Stromal cell of bone marrow (primary cell): ENCODE measurements at places on chromosomes 2 and 18.

GRCh38 chr2:36486521-36487044 lies 111.4 kb downstream of the FEZ2 start:
- DNase-seq = no peak

DNA sequence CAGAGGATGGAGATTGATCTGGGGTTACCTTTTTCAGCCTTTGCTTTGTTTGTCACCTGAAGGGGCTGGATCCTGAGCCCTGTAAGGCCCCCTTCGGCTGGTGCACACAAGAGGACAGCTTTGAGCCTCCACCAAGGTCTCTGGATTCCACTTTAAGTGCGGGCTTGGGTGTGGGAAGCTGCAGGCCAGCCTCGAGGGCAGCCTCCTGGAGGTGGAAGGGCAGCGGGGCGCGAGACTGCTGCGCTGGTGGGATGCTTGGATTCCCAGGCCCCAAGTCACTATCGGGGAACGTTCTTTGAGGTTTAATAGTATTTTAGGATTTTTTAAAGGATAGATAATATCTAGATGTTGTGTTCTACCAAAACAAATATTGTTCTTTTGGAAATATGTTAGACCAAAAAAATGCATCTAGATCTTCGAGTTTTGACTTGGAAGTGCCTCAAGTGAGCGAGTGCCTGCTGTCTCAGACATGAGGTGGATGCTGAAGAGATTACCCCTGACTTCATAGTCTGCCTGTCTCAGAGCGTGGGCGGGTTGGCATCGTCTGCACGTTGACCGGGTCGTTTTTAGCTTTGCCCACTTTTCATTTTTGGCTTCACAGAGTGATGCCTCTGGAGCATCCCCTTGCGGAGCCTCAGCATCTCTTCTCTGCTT lies 113.8 kb downstream of the AGAP1 start:
- no peak for DNase-seq

DNA sequence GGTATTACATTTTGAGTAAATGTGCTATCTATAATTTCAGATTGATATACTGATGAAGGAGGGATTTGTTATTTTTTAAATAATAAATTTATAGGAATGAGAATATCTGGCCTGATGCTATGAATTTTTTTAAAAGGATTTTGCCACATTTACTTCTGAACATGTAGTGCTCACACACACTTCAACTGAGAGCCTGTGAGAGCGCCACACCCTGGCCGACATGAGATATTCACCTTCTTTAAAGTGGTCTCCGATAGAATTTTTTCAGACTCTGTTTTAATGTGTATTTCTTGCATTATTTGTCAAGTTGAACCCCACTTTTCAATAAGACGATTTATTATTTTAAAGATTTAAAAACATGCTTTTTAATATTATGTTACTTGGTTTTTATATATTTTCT lies 813.3 kb downstream of the DCC start:
- no peak for DNase-seq

- DNase-seq = no peak
These were observed 2148.4 kb upstream of the CELF4 start for GRCh38 chr18:39713961-39714360.

DNA sequence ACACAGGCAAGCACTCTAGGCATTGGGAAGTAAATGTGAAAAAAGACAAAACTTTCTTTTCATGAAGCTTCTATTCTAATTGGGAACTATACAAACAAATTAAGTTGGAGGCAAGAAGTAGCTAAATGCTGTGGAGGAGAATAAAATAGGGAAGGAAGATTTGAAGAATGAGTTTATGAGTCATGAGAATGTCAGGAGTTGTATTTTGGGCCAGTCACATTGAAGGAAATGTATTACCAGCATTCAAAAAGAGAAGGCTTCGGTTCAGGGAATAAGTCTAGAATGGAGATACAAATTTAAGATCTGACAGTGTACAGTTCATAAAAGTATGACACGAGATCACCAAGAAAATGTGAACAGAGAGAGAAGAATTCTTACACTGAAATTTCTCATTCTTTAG lies 666.5 kb downstream of the ADCYAP1 start:
- DNase-seq = no peak
